ENCODE measurements at places on chromosomes 5 and 9.
A peak's percentile ranks its signal among the peaks of the same experiment; 100 is the strongest.

- DNase-seq = peak; percentile 48
Measured at GRCh38 chr5:35089334-35090314, 41.9 kb upstream of the AGXT2 start.

- DNase-seq = no peak
Measured at GRCh38 chr5:142684508-142685041, 1.3 kb downstream of the FGF1 start.

- no peak for DNase-seq
Measured at GRCh38 chr5:139306628-139307379, 13.3 kb downstream of the MATR3 start.

DNA sequence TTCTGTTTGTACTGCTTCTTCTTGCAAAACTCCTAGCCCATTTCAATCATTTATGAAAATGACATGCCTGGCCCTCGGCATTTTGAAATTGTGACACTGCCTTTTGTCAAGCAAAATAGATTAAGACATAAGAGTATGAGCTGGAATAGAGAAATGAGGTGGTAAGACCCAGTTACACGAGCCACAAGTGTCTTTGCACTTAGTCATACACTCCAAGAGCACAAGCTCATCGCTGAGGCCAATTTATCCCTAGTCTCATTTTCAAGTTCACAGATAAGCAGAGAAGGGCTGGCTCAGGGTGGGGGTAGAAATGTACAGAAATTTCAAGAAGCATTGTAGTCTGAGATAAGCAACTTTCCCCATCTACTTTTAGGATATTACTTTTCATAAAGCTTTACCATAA is 40.6 kb upstream of the MAP1B start:
- no peak for DNase-seq

DNA sequence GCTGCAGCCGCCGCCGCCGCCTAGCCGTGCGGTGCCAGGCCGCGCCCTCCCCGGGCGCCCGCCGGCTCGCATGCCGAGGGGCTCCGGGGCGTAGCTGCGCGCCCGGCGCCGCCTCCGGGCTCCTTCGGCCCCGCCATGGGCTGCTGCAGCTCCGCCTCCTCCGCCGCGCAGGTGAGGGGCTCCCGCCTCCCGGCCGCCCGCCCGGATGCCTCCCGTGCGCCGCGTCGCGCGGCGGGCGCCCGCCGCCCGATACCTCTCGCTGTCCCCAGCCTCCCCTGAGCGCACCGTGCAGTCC is 230 bp downstream of the SLC44A1 start:
- DNase-seq = no peak

DNA sequence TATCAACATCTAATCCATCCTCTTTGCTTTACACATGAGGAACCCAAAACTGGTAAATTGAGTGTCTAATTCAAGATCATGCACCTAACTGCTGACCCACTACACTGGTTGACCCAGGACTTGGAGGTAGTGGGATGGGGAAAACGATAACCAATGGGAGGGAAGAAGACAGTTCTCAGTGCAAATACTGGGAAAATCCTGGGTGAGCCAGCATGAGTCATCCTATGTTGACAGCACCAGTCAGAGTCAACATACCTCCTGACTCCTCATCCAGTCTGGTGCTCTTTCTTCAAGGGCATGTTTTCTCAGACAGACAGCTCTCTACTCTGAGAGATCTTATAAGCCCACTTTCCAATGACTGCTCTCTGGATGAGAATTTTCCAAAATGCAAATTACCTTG is 232.8 kb upstream of the PTGER4 start:
- no peak for DNase-seq

DNA sequence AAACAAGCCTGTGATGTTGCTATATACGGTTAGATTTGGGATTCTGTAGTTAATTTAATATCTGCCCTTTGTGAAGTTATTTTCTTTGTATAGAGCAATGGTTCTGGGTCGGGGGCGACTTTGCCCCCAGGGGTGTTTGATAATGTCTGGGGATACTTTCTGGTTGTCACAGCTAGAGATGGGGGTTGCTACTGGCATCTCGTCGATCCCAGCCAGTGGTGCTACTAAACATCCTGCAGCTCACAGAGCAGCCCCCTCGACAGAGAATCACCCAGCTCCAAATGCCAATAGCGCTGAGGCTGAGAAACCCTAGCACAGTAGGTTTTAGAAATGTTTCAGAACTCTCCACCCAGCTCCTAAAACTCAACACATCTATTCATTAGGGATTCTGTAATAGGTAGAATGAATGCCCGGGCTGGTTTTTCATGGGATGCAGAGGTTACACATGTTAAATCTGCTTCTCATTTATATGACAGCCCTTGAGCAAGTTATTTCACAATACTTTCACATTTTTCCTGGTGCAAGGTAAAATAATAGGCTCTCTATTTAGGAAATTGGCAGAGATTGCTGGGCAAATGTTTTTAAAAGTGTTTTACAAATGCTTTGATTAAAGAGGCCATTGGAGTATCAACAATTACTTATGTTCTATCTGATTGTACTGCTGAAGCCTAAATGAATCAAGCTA is 75.2 kb upstream of the CTSL start:
- DNase-seq = no peak

GRCh38 chr9:136631038-136632000 is 31.4 kb upstream of the EGFL7 start:
- DNase-seq = peak; percentile 81

- DNase-seq = no peak
Measured at GRCh38 chr5:156846914-156847313, 3.2 kb upstream of the PPP1R2B start.

DNA sequence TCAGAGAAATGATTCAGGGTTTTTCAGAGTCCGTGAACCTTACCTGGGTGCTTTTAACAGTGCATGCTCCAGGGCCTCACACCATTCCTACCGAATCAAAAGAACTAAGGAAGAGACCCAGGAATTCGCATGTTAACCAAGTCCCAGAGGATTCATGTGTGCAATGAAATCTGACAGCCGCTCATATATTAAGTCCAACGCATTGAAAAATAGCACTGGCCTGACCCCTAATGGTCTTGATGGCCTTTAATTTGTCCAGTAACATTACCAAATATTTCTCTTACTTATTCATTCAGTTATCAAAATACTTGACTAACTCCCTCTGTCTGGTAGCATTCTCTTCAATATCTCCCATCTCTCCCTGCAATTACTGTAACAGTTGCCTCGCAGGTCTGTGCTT is 55.0 kb upstream of the MARCHF11 start:
- DNase-seq = no peak

DNA sequence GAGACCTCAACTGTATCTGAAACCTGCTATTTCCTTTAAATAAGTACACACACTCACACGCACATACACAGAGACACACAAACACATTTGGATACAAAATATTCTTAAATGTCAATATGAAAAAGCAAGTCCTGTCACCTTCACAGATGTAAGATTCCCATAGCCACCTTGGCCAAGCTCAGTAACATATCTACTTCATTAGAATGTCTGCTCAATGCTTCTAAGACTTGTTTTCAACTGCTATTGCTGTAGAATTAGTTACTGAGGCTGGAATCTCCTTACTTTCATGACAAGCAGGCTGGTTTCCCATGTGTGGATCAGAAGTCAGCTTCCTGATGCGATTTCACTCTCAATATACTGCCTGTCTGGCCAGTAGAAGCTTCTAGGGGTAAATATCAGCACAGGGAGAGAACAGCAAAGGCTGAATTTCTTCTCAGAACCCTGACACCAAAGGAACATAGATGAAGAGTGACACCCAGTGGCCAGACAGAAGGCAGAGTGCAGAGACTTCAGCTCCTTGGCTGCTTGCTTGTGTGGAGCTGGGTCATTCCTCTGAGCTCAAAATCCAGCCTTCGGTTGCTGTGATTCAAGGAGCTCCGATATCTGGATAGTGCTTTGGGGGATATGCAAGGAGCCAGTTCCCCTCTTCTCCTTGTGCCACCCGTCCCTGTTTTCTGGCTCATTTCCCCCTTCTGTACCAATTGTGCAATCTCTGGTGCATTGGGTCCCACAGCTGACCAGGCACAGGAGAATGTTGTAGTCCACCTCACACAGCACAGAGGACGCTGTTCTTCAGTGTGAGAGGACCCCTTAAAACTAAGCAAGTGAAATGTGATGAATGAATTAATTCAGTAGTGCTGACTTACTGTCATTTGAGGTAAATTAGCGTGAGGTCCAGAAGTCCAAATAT is 26.6 kb upstream of the ABLIM3 start:
- peak; percentile 45 for DNase-seq

DNA sequence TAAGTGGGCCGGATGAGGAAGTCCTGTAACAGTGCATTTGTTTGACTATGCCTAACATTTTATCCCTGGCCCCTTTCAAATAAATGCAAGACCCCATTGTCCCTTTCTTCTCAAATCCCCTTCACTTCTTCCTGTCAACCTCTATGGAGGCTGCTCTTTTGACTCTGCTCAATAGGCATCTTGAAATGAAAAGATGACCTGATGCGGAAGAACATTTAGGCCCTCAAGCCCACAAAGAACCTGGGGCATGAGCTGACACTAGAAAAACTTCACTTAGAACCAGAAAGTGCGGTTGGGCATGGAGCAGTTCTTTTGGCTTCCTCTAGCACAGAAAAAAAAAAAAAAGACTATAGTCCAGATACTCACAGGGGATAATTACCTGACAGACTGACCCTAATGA is 1434.7 kb upstream of the WWC1 start:
- no peak for DNase-seq

DNA sequence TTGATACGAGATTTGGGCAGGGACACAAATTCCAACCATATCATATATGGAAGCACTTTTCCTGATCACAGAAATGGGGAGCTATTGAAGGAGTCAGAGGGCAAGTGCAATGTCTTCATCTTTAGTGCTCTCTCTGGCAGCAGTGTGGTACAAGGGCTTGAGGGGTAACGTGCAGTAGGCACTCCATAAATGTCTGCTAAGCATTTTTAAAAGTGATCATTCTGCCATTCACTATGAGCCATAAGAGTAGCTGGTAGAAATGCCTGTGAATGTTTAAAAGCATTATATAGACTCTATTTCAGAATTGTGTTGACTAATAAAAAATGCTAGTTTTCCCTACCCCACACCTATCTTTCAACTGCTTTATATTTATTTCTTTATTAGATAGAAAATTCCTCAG is 61.1 kb upstream of the DHFR start:
- no peak for DNase-seq

GRCh38 chr5:158054223-158055110 is 195.5 kb upstream of the CLINT1 start:
- DNase-seq = no peak

DNA sequence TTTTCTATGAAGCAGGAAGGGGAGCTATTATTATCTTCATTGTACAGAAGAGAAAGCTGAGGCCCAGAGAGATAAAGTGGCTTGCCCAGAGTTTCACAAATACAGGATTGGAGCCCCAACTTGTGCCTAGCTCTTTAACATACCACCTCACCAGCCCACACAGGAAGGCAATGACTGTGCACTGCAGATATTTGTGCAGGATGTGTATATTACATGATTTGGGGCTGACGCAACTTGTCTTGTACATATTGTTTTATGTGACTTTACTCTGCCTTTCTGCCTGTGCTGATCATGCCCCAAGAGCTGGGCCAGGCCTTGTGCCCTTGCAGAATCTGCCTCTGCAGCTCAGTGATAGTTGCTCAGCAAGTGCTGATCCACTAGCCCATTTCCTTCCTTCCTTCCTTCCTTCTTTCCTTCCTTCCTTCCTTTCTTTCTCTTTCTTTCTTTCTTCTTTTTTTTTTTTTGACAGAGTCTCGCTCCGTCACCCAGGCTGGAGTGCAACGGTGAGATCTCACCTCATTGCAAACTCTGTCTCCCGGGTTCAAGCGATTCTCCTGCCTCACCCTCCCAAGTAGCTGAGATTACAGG is 106.6 kb upstream of the TBCA start:
- DNase-seq = no peak

DNA sequence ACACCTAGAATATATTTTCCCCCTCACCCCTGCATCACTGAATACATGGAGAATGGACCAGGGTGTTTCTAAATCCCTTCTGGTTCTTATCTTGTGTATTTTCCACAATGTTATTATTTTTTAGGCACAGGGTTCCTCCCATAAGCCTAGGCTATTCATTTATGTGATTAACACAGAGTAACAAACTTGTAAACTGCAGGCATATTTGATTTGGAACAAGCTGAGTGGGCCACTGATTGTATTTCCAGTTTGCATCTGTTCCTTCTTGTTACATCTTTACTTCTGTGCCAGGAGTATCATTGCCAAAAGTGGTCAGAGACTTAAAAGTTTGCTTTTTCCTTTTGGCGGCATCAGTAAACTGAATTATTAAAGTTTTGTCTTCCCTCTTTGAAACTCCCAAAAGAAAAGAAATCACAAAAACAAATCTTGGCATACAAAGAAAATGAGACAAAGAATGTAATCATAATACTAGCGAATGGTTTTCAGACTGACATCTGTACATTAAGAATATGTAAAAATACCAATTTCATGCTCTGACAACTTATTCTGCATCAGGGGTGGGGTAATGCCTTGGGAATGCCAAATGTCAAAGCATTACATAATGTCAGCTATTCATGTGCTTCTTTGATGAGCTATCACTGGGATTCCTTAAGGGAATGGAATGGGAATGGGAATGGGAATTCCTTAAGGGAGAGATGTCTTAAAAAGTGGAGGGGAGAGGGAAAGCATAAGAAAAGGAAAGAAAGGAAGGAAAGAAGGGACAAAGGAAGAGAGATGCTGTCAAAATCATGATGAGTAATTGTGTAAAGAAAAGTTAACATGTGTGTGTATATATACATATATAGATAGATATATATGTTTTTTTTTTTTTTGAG is 22.2 kb upstream of the PAX5 start:
- DNase-seq = no peak

GRCh38 chr5:151023651-151024050 is 3.3 kb downstream of the GPX3 start:
- no peak for DNase-seq

GRCh38 chr5:108257996-108258395 is 123.9 kb downstream of the FBXL17 start:
- no peak for DNase-seq

GRCh38 chr5:169052207-169052606 is 248.7 kb downstream of the SLIT3 start:
- no peak for DNase-seq

GRCh38 chr9:127858041-127858512 is 3.6 kb upstream of the ENG start:
- DNase-seq = no peak

DNA sequence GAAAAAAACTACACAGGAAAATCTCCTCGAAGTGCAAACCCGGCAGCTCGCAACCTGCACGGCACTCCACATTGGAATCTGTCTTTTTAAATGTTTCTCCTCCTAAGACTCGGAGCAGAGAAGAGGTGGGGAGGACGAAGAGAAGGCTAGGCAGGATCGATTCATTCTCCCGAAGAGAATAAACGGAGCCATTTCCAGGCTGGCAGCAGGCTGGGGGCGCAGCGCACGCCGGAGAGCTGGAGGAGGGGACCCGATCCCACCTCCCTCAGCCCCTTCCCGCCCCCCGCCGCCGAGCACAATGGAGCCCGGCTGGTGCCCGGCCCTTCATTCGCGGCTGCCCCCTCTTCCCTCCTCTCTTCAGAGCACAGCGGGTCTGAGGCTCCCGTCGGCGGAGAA is 628 bp downstream of the HOMER1 start:
- no peak for DNase-seq

Data from CD4-positive, alpha-beta T cell treated with Interleukin-15 for 4 hours (primary cell).